Activated B cell treated with CpG ODN at 0.5 μM for 24 hours (primary cell): ENCODE measurements at places on chromosomes 7 and 10.

GRCh38 chr10:128025437-128025836 lies 100.8 kb downstream of the MKI67 start:
- DNase-seq, result no peak

DNA sequence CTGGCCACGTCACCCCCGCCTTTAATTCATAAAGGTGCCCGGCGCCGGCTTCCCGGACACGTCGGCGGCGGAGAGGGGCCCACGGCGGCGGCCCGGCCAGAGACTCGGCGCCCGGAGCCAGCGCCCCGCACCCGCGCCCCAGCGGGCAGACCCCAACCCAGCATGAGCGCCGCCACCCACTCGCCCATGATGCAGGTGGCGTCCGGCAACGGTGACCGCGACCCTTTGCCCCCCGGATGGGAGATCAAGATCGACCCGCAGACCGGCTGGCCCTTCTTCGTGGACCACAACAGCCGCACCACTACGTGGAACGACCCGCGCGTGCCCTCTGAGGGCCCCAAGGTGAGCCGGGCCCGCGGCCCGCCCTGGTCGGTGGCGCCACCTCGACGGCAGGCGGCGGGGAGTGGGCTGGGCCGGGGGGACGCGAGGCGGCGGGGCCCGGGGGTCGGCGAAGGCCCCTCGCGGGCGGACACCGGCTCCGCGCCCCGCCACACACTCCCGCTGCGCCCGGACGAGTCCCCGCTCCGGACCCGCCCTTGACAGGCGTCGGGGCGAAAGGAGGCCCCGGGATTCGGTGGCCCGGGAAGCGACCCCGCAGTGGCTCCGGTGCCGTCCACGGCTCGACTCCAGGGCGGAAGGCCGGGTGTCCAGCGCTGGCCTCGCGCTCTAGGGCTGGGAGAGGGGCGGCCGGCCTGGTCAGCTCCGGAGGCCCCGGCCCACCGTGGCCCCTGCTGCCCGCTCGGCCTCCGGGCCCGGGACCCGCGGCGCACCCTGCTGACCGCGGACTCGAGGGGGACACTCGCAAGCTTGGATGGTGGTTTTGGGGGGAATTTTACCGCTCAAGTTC lies 557 bp downstream of the BAG3 start:
- peak; percentile 28 for DNase-seq

GRCh38 chr7:110010359-110010758 lies 1080.6 kb upstream of the LRRN3 start:
- no peak for DNase-seq

DNA sequence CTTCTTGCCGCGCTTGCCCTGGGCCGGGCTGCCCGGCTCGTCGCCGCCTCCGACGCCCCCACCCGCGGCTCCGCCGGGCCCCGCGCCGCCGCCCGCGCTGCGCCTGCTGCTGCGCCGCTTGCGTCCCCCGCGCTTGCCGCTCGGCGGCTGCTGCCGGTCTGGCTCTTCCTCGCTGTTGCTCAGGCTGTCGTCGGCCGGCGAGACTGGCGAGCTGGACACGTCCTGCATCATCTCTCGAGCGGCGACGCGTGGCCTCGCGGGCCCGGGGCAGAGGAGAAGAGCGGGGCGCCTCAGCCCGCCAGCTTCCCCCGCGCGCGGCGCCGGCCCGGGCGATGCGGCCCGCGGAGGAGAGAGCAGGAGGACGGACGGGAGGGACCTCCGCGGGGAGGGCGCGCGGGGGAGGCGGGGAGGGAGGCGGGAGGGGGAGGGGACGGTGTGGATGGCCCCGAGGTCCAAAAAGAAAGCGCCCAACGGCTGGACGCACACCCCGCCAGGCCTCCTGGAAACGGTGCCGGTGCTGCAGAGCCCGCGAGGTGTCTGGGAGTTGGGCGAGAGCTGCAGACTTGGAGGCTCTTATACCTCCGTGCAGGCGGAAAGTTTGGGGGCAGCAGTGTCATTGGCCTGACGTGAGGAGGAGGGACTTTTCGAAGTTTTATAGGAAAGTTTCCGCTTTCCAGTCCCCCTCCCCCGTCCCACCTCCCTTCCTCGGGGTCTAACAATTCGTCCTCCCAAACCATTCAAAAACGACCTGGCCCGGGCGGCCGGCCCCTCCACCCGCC lies at the start of gene TWIST1:
TSS of gene TWIST1 (minus strand) at position 546 of the 779 bp plus-strand sequence. CDS start at position 231, 315 bp downstream.
- no peak for DNase-seq

- no peak for DNase-seq
These were observed 263.5 kb downstream of the ZEB1 start for GRCh38 chr10:31582365-31583052.

GRCh38 chr10:3778692-3779157 lies 6.3 kb downstream of the KLF6 start:
- DNase-seq, result no peak

DNA sequence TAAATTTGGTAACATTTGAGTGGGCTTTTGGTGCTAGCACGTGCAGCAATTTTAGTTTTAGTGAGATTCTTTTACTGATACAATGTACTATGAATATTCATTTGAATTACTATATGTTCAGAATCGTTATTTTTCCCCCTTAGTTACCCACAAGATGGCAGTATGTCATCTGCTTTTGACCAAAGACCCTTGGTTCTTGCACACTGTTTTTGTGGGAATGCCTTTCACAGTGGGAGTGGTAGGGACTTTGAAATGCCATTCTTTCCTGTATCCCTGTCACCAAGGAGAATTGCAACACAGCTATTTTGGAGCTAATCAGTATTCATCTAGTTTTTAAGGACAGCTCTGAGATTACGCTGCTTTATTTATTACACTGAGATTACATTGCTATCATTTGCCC lies 40.6 kb downstream of the SEC23IP start:
- no peak for DNase-seq

- no peak for DNase-seq
These were observed 40.2 kb upstream of the MYL10 start for GRCh38 chr7:101669307-101669706.

GRCh38 chr10:44384601-44385025 lies 284 bp downstream of the CXCL12 start:
- no peak for DNase-seq

- no peak for DNase-seq
These were observed 879 bp downstream of the NUDT5 start for GRCh38 chr10:12194752-12195271.

DNA sequence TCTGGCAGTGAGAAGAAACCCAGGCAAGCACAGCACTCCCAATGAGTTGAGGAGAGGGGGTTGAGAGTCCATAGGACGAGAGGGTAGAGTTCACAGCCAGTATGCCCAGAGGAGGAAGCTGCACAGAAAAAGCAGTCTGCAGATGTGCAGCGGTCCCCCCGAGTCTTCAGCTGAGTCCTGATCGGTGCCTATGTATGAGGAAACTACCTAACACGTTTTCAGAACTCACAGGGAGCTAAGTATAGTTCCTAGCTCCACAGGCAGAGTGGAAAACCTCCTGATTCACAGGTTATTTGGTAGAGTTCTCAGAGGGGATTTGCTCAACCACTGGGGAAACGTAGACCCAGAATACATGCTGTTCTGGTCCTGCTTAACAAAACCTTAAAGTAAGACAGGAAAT lies 271.3 kb upstream of the CNTNAP2 start:
- DNase-seq, result no peak

- no peak for DNase-seq
These were observed 81.9 kb upstream of the INSIG1 start for GRCh38 chr7:155215576-155216325.

GRCh38 chr10:122062831-122063674 lies 74.1 kb downstream of the TACC2 start:
- DNase-seq, result no peak

DNA sequence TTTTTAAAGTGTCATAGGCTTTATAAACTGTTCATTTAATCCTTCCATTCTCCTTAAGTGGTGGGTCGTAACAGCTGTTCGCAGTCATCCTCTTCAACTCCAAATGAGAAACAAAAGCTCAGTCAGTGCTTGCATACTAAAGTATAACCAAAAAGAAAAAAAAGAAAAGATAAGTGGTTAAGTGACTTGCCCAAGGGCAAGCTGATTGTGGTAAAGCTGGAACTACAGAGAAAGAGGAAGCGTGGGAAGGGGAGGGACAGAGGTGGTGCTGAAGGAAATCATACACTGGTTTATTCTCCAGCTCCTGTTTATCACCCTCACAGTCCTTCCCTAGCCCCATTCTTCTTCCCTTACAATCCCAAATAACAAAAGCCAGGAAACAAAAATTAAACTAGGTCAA lies 29.6 kb downstream of the IDE start:
- DNase-seq, result no peak

DNA sequence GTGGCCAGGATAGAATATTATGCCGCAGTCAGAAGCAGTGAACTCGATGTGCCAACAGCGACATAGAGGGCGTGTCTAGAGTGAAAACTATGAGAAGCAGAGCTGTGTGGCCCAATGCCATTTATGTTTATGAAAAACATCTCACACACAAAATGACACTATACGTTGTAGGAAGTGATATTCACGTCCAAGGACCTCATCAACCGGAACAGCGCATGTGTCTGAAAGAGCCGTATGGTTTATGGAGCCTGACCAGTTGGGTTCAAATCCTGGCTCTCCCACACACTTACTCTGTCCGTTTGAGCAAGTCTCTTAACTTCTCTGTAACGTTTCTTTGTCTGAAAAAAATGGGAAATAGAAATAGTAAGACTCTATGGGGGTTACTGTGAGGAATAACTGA lies 20.5 kb downstream of the TAS2R40 start:
- DNase-seq, result no peak

GRCh38 chr10:129793996-129794395 lies 170.1 kb downstream of the EBF3 start:
- DNase-seq, result no peak

GRCh38 chr7:127473409-127473808 lies 80.9 kb upstream of the ZNF800 start:
- DNase-seq, result no peak

DNA sequence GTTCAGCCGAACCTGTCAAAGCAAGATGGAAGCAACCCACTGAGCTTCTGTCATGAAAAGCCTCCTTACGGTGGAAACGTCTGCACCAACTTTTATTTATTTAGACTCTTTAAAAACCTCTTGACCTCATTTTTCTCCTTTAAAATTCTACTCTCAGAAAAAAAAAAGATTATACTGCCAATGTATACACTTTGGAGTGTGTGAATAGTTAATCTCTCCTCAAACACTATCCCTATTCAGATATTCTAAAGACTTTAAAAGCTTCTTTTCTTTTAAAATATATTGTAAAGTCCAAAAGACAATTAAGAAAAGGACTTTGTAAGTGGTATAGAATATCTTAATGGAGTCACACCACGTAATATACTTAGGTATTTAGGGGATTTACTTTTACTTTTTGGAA lies 335.2 kb upstream of the SEMA3D start:
- DNase-seq, result no peak

GRCh38 chr10:23338155-23338828 lies 6.3 kb downstream of the C10orf67 start:
- no peak for DNase-seq

DNA sequence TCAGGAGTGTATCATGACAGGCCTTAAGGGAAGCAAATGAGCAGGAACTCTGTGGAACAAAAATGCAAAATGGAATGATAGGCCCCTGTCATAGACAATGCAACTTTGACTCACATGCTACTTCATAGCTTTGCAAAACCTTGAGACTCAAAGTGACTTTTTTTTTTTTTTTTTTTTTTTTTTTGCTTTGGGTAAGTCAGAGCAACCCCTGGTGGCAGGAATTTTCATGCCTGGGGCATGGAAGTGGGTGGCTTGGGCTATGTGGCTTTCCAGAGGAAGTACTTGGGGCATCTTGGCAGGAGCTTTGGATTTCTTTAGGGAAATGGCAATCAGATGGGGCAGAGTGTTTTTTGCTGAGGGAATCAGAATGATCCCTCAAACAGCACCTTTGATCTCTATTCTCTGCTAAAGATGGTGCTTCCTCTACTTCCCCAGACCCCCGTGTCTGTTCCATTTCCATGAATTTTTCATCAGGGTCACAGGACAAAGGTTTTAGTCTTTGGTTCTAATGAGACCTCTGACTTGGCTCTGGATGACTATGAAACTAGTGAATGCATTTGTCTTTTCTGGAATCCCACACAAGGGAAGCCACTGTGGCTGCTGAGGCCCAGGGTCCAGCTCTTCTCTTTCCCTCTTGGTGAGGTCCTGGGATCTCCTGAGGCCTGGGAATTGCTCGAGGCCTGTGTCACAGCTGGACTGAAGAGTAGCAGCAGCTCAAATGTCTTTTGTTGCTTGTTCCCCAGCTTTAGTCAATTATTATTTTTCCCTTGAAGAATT lies 62.8 kb downstream of the TACC2 start:
- DNase-seq, result no peak

GRCh38 chr7:957418-958220 lies 3.1 kb upstream of the ADAP1 start:
- no peak for DNase-seq

- no peak for DNase-seq
These were observed 188.6 kb downstream of the AUTS2 start for GRCh38 chr7:69786730-69787395.
